ENCODE measurements at places on chromosomes 5 and 9.

DNA sequence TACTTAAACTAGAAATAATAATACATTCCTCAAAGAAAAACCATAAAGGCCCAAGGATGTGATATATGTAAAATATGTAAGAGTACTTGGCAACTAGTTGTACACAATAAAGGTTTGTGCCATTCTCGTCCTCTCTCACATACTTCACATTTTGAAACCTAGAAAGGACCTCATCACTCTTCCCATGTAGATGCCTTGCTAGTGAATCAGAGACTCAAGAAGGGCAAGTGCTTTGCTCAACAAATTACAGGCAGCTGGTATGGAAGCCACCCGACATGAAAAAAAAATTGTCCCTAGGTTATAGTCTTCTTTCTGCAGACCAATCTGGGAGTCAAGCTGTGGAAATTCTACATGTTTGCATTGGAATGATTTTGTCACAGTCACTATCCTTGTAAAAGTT is 31.7 kb downstream of the ADRB2 start:
- DNase-seq: no peak
- H3K27me3 ChIP-seq: no peaks in the 10 kb centered on the region
- no peak overlapping the region for H3K4me3 ChIP-seq
- no peaks in the 10 kb centered on the region for H3K4me1 ChIP-seq
- H3K27ac ChIP-seq: no peak overlapping the region
- no peaks in the 10 kb centered on the region for H3K36me3 ChIP-seq

- no peak overlapping the region for H3K27ac ChIP-seq
- H3K36me3 ChIP-seq: no peaks in the 10 kb centered on the region
- DNase-seq: peak; percentile 55
Measured at GRCh38 chr5:167916706-167917105, 374.7 kb upstream of the WWC1 start.

DNA sequence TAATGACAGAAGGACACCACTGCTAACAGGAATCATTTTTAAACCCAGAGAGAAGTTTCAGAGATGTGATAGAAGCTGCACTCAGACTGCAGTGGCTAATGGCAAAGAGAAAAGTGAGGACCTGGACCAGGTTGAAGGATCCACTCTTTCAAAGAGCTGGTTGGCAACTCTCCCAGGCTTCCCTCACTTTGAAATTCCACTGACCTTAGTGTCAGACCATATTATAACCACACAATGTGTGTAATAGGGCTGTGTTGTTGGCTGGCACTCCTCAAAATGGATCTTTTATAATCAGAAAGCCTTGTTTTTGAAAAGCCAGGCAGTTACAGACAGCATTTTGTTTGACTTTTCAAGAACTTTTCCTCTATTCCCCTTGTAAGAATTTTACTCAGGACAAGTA is 280.7 kb downstream of the PRELID2 start:
- DNase-seq: peak; percentile 10
- no peaks in the 10 kb centered on the region for H3K36me3 ChIP-seq
- no peaks in the 10 kb centered on the region for H3K27me3 ChIP-seq
- H3K4me1 ChIP-seq: peaks cover 7% of the 10 kb centered on the region

- DNase-seq: peak; percentile 76
- peaks cover 18% of the 10 kb centered on the region for H3K4me1 ChIP-seq
- H3K27ac ChIP-seq: peak overlapping the region; percentile 64
- no peaks in the 10 kb centered on the region for H3K27me3 ChIP-seq
- H3K36me3 ChIP-seq: no peaks in the 10 kb centered on the region
- H3K4me3 ChIP-seq: no peak overlapping the region
Measured at GRCh38 chr9:124697326-124698200, 73.5 kb downstream of the NR6A1 start.

DNA sequence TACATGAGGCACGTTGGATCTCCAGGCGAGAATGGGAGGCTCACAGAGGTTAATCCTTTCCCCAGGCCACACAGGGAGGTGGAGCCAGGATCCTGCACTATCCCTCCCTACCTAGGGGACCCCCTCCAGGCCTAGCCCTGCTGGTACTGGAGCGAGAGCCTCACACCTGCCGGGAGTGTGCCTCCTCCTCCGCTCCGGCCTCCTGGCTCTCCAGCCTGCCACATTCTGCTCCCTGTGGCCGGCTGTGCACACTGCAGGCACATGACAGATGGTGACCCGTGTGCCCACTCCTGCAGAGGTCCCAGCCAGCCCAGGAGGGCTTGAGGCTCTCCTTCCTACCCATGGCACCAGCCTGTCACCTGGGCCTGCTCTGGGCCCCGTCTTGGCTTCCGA is 93.4 kb downstream of the RXRA start:
- no peak overlapping the region for H3K27ac ChIP-seq
- H3K4me1 ChIP-seq: no peaks in the 10 kb centered on the region

- no peaks in the 10 kb centered on the region for H3K36me3 ChIP-seq
- H3K27ac ChIP-seq: no peak overlapping the region
- H3K4me3 ChIP-seq: no peak overlapping the region
- H3K27me3 ChIP-seq: no peaks in the 10 kb centered on the region
- DNase-seq: no peak
- no peaks in the 10 kb centered on the region for H3K4me1 ChIP-seq
Measured at GRCh38 chr9:68648971-68649370, 56.1 kb upstream of the PIP5K1B start.

DNA sequence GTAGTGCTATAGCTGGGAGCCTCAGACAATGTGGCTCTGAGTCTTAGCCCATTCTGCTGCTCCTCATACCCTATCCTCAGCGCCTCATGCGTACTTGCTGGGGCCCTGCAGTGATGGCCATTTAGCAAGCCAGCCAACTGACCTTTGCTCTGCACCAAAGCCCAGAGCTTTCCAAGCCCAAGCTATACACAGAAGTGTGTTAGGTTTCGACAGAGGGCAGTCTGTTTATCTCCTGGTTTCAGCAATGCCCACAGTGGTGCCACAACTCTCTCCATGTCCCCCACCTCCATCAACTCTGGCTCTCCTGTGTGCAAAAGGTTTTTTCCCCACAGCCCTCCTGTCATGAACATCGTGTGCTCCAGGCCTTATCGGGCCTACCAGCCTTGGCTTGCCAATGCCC is 16.9 kb downstream of the GNG10 start:
- no peak overlapping the region for H3K27ac ChIP-seq
- H3K36me3 ChIP-seq: no peaks in the 10 kb centered on the region
- no peak overlapping the region for H3K4me3 ChIP-seq
- H3K4me1 ChIP-seq: no peaks in the 10 kb centered on the region
- no peaks in the 10 kb centered on the region for H3K27me3 ChIP-seq

GRCh38 chr5:59591162-59591561 is 302.4 kb downstream of the PDE4D start:
- H3K36me3 ChIP-seq: no peaks in the 10 kb centered on the region
- H3K4me3 ChIP-seq: no peak overlapping the region
- no peak for DNase-seq
- no peaks in the 10 kb centered on the region for H3K27me3 ChIP-seq
- no peak overlapping the region for H3K27ac ChIP-seq

- DNase-seq: no peak
- H3K27me3 ChIP-seq: no peaks in the 10 kb centered on the region
- H3K4me3 ChIP-seq: no peak overlapping the region
- no peak overlapping the region for H3K27ac ChIP-seq
- H3K36me3 ChIP-seq: no peaks in the 10 kb centered on the region
Measured at GRCh38 chr5:90368454-90369246, 40.9 kb downstream of the CETN3 start.

DNA sequence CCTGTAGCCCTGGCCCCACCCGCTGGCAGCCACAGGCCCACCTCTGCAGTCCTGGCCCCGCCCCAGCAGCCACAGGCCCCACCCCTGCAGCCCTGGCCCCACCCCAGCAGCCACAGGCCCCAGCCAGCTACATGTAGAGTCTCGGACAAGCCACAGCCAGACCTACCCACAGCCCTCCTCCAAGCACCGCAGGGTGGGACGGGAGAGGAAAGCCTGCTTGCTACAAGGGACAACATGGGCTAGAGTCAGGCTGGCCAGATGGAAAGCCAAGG is 49.5 kb upstream of the SARDH start:
- peaks cover 3% of the 10 kb centered on the region for H3K36me3 ChIP-seq
- H3K4me3 ChIP-seq: no peak overlapping the region
- no peaks in the 10 kb centered on the region for H3K4me1 ChIP-seq
- peak; percentile 45 for DNase-seq
- H3K27me3 ChIP-seq: no peaks in the 10 kb centered on the region

DNA sequence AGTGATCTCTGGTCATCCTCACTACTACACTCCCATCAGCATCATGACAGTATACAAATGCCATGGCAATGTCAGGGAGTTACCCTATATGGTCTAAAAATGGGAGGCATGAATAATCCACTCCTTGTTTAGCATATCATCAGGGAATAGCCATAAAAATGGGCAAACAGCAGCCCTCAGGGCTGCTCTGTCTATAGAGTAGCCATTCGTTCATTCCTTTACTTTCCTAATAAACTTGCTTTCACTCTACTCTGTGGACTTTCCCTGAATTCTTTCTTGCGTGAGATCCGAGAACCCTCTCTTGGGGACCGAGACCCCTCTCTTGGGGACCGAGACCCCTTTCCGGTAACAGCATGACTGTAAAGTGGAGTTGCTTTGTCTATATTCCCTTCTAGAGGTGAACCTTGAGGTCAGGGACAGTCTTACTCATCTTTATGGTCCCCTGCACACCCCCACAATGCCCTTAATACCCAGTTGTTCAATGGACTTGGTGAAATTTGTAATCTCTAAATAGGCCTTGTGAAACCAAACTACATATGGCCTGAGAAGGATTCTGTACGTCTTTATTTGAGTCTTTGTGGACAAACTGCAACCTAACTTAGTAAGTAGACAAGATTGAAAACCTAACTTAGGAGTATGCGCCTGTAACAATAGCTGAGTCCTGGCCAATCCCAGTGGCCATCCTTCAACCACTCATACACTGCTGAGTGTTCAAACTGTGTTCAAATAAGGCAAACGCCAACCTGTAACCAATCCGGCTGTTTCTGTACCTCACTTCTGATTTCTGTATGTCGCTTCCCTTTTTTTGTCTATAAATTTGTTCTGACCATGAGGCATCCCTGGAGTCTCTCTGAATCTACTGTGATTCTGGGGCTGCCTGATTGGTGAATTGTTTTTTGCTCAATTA is 32.3 kb upstream of the UBTD2 start:
- H3K27me3 ChIP-seq: no peaks in the 10 kb centered on the region
- no peak overlapping the region for H3K27ac ChIP-seq
- no peaks in the 10 kb centered on the region for H3K4me1 ChIP-seq
- no peaks in the 10 kb centered on the region for H3K36me3 ChIP-seq
- DNase-seq: no peak

- H3K27ac ChIP-seq: no peak overlapping the region
- no peaks in the 10 kb centered on the region for H3K4me1 ChIP-seq
- no peaks in the 10 kb centered on the region for H3K27me3 ChIP-seq
Measured at GRCh38 chr9:80359941-80360881, 788.4 kb downstream of the TLE4 start.

DNA sequence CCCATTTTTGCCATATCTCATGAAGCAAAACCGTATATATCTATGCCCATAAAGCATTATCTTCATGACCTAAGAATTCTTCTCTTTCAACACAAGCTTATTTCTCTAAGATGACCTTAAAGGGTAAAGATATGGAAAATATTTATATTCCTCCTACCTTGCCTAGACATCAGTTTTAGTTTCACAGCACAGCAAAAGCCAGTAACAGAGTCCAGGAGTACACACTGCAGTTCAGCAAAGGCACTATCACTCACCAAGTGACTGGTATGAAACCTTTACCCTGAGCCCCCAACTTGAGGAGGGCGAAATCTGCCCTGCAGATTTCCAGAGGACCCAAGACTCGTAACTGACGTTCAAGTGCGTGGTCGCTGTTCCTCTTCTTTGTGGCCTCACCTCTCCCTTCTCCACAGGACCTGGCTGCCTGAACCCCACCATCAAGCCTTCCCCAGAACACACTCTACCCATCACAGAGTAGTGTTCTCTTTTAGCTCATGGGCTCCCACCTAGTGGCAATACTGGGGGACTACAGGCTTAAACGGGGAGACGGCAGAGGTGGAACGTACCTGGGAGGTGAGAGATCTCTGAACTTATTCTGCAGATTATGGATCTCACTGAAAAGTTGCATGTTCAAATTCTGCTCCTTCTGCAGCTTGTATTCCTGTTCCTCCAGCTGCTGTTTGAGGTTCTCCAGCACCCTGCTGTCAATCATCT is 141.0 kb downstream of the CDK5RAP2 start:
- H3K4me1 ChIP-seq: peaks cover 11% of the 10 kb centered on the region
- peaks cover 9% of the 10 kb centered on the region for H3K36me3 ChIP-seq
- no peaks in the 10 kb centered on the region for H3K27me3 ChIP-seq

DNA sequence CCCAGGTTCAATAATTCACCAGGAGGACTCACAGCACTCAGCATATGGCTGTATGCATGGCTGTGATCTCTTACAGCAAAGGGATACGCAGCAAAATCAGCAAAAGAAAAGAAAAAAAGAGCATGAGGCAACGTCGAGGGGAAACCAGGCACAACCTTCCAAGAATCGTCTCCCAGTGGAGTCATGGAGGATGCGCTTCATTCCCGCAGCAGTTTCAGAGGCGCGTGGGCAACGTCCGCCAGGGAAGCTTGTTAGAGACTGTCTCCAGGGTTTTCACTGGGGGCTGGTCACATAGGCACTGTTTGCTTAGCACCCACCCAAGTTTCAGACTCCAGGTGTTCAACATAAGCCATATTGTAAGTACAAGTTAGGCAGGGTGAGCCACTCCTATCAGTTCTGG is 44.6 kb downstream of the NSG2 start:
- H3K4me3 ChIP-seq: no peak overlapping the region
- H3K27ac ChIP-seq: no peak overlapping the region
- no peak for DNase-seq
- no peaks in the 10 kb centered on the region for H3K27me3 ChIP-seq
- no peaks in the 10 kb centered on the region for H3K4me1 ChIP-seq
- no peaks in the 10 kb centered on the region for H3K36me3 ChIP-seq

DNA sequence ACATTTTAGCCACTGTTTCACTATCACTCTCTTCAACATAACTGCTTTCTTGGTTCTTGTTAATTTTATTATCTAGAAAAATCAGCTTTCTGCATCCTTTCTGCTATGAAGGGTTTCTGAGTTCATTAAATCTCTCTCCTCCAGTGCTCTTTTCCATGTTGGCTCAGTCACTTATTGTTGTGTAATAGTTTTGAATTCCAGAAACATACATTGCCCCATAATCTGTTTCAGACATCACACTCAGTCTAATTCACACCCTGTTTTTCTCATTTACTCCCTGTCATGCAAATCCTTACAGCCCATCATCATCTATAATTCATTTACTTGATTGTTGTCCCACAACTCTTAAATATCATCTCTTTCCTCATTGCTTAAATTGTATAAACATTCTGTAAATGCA is 176.1 kb upstream of the CDH12 start:
- no peaks in the 10 kb centered on the region for H3K27me3 ChIP-seq
- DNase-seq: no peak
- no peaks in the 10 kb centered on the region for H3K36me3 ChIP-seq
- H3K27ac ChIP-seq: no peak overlapping the region
- H3K4me1 ChIP-seq: no peaks in the 10 kb centered on the region

DNA sequence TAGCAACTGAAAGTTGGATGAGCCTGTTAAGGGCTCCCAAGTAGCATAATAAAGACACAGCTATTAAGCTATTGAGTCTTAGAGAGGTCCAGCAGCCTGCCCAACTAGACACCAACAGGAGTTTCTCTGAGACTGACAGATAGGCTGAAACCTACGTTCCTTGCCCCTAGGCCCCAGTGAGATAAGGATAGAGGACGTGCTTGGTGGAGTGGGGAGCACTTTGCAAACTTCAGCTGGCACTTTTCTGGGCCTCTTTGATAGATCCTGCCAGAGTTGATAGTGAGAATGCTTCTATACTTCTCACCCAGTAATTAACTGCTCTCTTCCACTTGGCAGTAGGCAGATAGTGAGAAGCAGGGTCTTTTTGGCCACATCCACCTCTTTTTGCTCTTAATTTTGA is 20.8 kb upstream of the CTNNA1 start:
- peaks cover 8% of the 10 kb centered on the region for H3K4me1 ChIP-seq
- DNase-seq: peak; percentile 44
- no peak overlapping the region for H3K4me3 ChIP-seq
- H3K27ac ChIP-seq: no peak overlapping the region

All from cardiac muscle cell (in vitro differentiated cells and primary cell).